Activated naive CD8-positive, alpha-beta T cell treated with anti-CD3 and anti-CD28 coated beads, Interleukin-2, amount 50 U/mL, for 24 hours (primary cell): ENCODE measurements at places on chromosomes 1 and 21.

DNA sequence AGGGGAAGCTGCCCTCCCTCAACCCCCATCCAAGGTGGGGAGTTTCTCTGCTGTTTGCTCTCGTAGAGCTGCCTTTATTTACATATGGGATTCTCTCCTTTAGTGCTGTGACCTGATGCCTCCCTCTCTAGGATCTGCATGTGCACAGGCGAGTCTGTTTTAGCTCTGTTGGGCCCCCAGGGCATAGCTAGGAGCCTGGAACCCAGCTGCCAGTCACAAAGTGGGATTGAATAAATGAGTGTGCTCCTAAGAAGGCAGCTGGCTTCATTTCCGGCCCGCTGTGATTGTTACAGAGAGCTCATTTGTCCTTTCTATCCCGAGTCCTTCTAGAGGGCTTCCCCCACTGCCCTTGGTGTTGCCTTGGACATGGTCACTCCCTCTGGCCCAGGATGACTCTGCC, 176.6 kb downstream of the GRIK3 start:
- DNase-seq, result no peak

- DNase-seq, result no peak
Measured at GRCh38 chr1:43766086-43766784, 58.9 kb downstream of the ST3GAL3 start.

DNA sequence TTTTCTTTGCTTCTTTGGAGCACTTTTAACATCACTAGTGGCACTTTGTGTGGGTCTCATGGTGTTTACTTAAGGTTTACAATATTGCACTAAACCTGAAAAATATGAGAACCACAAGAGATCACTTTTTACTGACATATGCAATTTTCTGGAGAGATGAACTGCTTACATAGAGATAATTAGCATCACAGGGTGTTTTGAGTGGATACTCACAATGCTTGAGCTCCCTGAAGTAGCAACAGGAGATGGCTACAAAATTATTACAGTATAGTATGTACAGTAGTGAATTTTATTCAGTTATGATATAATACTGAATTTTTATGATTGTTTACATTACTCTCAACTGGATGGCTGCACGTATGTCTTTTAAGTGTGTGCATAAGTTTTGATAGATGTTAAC, 22.6 kb downstream of the RPRD2 start:
- DNase-seq, result no peak

- DNase-seq, result no peak
Measured at GRCh38 chr1:97986041-97987005, 65.5 kb upstream of the DPYD start.

DNA sequence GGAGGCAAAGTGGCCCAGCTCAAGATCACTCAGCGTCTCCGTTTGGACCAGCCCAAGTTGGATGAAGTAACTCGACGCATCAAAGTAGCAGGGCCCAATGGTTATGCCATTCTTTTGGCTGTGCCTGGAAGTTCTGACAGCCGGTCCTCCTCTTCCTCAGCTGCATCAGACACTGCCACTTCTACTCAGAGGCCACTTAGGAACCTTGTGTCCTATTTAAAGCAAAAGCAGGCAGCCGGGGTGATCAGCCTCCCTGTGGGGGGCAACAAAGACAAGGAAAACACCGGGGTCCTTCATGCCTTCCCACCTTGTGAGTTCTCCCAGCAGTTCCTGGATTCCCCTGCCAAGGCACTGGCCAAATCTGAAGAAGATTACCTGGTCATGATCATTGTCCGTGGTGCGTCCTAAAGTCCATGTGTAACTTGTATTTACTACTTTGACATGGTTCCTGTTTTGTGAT, 2.7 kb downstream of the RBM15 start:
- no peak for DNase-seq

DNA sequence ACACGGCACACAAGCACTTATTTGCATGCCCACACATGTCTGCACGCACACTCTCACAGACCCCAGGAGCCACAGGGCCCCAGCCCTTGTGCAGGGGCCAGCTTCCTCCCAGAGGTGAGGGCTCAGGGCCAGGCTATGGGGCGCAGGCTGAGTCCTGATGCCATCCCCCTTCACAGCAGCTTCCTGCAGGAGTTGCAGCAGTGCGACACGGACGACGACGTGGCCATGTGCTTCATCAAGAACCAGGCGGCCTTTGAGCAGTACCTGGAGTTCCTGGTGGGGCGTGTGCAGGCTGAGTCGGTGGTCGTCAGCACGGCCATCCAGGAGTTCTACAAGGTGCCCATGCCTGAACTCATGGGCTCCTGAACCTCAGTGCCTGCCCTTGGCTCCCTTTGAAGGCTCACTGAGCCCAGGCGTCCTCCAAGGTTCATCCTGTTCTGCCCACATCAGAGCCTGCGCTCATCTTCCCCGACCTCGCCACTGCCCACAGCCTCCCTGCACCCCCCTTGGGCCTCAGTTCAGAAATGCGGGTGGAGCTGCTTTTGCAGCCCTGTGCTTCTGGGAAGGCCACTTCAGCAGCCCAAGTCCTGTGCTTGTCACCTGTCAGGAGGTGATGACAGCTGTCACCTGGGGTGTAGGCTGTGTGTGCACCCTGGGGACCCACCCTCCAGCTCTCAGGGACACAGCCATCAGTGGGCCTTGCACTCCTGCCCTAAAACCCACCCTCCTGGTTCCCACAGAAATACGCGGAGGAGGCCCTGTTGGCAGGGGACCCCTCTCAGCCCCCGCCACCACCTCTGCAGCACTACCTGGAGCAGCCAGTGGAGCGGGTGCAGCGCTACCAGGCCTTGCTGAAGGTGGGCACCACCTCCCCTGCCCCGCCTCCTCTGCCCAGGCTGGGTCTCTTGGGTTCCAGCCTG, 66.6 kb downstream of the TRIM11 start:
- no peak for DNase-seq

DNA sequence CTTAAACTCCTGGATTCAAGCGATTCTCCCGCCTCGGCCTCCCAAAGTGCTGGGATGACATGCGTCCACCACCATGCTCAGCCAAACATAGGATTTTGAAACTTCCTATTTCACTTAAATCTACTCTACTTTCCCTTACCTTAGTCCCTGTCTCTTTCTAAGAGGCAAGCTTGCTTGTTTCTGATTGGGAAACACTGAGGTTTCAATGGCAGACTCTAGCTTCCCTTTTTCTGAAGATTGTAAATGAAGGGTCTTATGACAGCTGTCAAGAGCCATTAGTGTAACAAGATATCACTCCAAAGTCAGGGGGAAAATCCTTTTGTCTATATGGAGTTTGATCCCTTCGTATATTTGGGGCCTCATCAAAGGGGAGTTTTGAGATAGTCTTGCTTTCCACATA, 23.5 kb upstream of the LMO4 start:
- DNase-seq, result no peak
